ENCODE measurements at places on chromosomes 6 and 20.

- no peak for DNase-seq
Observed at GRCh38 chr6:55023230-55023629, 151.1 kb upstream of the HCRTR2 start.

DNA sequence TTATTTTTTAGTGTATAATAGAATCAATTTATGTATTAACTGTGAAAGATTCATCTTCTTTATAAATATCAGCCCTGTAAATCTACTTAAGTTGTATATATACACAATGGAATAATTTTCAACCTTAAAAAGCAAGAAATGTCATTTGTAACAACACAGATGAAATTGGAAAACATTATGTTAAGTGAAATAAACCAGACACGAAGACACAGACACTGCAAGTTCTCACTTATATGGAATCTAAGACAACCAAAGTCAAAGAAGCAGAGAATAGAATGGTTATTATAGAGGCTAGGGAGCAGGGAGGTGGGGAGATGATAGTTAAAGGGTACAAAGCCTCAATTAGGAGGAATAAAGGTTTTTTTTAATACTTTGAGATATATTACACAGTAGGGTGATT lies 1404.4 kb downstream of the HACE1 start:
- DNase-seq, result no peak

- DNase-seq, result no peak
Observed at GRCh38 chr20:14568701-14569100, 231.3 kb upstream of the FLRT3 start.

DNA sequence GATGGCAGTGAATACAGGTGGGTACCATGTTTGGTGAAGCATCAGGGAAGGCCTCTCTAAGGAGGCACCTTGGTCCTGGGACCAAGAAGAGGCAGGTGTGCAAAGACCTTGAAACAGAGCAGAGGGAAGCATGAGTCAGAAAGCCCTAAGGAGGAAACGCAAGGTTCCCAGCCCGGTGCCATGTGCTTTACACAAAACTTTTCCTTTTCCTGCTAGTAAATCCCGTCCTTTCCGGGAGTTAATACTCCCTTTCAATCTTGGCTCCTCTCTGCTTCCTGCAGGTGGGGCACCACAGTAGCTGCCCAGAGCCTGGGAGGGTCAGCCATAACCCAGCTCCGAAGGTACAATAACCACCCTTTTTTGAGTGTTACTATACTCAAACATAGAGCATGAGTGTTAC lies 19.4 kb upstream of the SLC23A2 start:
- no peak for DNase-seq

DNA sequence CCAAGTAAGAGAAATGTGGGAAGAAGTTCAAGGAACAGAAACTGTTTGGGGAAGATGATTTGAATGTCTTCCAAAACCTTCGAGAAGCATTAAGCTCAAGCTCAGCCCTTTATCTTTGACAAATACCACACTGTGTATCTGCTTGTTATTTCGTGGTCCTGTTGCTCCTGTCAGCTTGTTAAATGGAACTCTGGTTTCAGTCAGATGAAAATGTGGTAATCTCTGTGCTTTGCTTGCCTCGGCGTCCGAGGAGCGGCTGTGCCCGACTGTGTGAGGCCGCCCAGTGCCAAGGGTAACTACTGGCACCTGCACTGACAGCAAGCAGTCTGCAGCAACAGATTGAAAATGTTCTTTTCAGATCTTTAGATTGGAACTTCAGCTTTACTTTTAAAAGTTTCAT lies 577.9 kb upstream of the FLRT3 start:
- DNase-seq, result no peak

- DNase-seq, result no peak
Observed at GRCh38 chr6:1613346-1613687, 3.6 kb downstream of the FOXC1 start.

GRCh38 chr6:8132130-8132529 lies 29.8 kb upstream of the EEF1E1 start:
- DNase-seq, result no peak

DNA sequence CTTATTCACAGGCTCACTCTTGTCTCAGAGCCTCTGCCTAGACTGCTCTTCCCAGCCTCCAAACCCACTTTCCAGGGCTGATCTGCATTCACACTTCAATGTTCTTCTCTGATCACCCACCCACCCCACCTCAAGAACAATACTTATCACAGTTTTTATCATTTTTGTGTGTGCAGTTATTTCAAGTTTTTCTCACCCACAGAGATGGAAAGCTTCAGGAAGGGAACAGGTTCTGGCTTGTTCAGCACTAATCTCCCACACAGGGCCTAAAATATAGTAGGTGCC lies 160.9 kb downstream of the MRPL14 start:
- DNase-seq, result no peak

- no peak for DNase-seq
Observed at GRCh38 chr20:10061641-10062040, 26.9 kb downstream of the ANKEF1 start.

GRCh38 chr20:37346236-37346534 lies 245 bp downstream of the SRC start:
- DNase-seq, result no peak

GRCh38 chr20:50224531-50225255 lies 34.1 kb downstream of the CEBPB start:
- no peak for DNase-seq

DNA sequence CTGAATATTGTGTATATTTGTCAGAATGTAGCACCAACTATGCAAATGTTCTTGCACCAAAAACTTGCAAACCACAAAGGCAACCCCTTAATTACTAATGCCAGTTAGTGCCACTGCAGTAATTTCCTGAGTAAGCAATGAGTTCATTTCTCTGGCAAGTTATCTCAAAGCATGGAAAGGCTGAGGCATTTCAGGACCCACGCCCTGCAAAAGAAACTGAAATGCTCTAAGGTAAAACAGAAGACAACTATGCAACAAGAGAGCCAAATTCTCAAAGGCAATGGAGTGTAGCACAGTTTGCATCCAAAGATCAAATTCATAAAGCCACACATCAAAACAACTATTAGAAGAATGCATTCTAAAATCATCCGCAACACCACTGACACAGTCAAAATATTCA lies 994.4 kb downstream of the EYS start:
- no peak for DNase-seq

- no peak for DNase-seq
Observed at GRCh38 chr6:15147827-15148226, 98.0 kb upstream of the JARID2 start.

GRCh38 chr6:165487950-165488349 lies 175.1 kb downstream of the PDE10A start:
- no peak for DNase-seq

DNA sequence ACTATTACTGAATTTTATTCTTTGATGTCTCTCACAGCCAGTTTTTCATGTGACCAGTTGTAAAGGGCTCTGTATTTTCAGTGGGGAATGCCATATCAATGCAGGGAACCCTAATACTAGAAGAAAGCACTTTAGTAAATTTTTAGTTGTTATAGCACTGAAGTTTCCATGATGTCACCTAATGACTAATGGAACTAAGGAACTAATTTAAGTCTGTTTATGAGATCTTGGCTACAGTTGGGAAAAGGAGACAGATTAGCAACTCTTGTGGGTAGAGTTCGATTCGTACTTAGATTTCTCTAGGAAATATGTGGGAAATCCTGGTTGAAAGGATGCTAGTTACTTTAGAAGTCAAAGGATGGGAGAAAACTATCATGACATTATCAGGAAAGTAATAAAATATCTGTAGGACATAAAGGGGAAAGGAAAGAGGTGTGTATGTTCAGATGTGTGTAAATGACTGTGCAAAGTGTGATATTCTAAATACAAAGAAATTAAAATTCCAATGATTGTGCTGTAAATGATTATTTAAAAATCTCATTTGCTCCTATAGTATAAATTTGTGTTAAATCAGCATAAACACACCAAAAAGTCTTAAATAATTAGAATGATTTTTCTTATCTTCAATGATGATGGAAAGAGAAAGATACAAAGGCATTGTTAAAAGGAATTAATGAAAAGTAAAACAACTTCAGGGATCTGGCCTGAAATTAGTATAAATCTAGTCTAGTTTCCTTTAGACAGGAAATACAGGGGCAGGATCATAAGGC lies 103.4 kb downstream of the LRRC1 start:
- no peak for DNase-seq

GRCh38 chr6:55833284-55833683 lies 42.1 kb downstream of the BMP5 start:
- DNase-seq, result no peak

DNA sequence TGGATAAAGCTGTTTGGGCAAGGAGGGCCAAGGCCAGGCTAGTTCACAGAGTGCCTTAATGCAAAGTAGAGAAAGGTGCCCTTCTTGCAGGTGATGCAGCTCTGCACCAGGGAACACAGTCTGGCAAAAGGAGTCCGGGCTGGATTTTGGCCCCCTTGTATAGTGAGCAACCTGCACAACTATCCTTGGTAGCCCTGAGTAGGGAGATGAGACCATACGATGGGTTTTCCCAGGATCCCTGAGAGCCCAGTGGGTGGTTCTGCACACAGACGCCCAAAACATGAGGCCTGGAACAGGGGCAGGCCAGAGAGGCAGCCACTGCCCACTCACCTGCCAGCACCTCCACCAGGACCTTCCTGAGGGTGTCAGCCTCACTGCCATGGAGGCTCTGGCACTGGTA lies 2.0 kb downstream of the TREM2 start:
- no peak for DNase-seq

DNA sequence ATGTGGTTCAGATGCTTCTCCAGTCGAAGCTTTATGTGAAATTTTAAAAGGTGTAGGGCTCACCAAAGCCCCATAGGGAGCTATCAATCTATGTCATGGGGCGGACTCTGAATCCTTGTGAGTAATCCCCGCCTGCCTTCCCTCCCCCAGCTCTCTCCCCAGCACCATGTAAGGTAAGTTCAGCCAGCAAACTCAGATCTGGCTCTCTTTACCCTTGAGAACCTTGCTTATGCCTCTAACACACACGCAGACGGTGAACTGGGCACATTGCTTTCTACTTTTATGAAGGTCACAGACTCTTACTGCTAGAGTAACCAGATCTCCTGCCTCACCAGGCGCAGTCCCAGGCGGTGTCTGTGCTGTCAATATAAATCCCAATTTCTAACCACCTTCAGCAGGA lies 82.6 kb upstream of the CNKSR3 start:
- no peak for DNase-seq

- no peak for DNase-seq
Observed at GRCh38 chr6:29827579-29828470, at the start of gene HLA-G. HLA-G (plus strand) TSS chr6:29827825; CDS start chr6:29827845, 20 bp downstream.

GRCh38 chr20:63125581-63125837 lies 90.4 kb downstream of the YTHDF1 start:
- no peak for DNase-seq

DNA sequence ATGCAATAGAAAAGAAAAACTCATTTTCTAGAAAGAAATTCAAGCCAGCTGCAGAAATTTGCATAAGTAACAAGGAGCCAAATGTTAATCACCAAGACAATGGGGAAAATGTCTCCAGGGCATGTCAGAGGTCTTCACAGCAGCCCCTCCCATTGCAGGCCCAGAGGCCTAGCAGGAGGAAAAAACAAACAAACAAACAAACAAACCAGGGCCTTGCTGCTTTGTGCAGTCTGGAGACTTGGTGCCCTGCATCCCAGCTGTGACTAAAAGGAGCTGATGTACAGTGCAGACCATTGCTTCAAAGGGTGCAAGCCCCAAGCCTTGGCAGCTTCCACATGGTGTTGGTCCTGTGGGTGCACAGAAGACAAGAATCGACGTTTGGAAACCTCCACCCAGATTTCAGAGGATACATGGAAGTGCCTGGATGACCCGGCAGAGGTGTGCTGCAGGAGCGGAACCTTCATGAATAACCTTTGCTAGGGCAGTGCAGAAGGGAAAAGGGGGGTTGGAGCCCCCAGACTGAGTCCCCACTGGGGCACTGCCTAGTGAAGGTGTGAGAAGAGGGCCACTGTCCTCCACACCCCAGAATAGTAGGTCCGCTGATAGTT lies 110.9 kb upstream of the AKAP12 start:
- DNase-seq, result no peak

DNA sequence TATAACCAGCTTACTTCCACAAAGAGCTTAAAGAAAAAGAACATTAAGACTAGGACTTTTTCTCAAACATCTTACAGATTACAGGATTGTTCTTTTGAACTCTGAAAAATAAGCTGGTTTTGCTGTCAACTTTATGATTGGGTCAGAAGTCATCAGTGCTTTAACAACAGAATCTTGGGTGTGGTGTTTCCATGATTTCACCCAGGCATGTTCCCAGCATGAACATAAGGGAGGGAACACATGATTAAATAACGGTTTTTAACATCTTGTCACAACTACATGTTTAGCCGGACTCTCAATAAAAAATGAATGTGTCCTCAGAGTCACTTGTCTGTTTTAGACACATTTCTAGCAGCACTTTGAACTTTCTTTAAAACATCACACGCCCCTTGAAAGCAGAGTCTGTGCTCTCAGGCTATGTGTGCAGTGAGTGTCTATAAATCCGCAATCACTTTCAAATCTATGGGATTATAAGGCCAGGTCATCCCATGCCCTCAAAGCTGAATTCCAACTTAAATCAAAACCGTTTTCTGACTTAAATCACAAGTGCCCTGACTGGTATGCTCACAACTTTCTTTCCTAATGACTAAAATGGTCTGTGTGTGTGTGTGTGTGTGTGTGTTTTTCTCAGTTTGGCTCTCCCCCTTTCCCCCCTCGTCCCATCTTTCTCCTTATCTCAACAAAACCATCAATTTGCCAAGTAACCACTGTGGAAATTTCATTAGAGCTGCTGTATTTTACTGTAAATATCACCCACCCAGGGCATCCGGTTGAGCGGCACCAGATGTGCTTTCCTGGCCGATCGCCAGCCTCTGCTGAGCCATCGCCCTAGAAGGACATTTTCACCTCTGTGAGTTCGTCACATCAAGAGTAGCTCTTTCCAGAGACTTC lies 216.8 kb upstream of the DTNBP1 start:
- DNase-seq, result peak; percentile 23

DNA sequence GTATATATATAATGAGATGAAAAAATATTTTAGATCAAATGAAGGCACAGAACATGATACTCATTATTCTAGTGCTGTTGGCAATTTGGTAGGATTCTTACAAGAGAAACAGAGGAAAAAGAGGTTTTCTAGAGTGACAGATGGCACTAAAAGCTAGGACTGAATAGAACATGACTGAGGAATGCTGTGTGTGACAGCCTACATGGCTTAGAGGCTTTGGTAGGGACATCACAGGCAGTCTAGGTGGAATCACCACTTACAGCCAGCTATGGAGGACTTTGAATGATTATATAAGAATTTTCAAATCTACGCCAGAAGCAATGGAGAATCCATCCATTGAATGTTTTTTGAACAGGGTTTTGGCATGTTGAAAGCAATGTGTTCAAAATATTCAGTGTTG lies 52.8 kb downstream of the TPD52L1 start:
- no peak for DNase-seq

GRCh38 chr6:27809939-27810767 lies 102.0 kb downstream of the OR2B2 start:
- DNase-seq, result peak; percentile 86
